ENCODE measurements at places on chromosomes 6 and 20.

DNA sequence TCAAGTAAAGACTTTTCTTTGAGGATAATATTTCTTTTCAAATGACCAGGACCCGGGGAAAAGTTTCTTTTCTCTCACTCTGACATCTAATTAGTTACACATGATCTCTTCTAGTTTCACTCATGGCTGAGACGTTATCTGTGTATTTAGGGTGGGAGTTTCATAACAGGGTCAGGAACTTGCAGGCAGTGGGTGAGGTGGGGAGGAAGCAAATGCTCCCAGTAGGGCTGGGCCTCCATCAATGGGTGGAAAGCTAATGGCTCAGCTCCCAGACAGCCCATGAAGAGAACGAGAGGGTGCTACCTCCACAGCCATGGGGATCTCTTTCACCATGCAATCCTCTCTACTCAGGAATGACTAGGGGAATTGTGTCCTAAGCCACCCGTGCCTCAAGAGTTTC lies 119.3 kb downstream of the F13A1 start:
- DNase-seq, result no peak

- DNase-seq, result peak; percentile 2
Measured at GRCh38 chr6:66344796-66345195, 637.8 kb upstream of the EYS start.

- DNase-seq, result peak; percentile 83
Measured at GRCh38 chr6:132391391-132392269, 9.6 kb downstream of the MOXD1 start.

- no peak for DNase-seq
Measured at GRCh38 chr6:2756687-2757224, 6.0 kb upstream of the MYLK4 start.

DNA sequence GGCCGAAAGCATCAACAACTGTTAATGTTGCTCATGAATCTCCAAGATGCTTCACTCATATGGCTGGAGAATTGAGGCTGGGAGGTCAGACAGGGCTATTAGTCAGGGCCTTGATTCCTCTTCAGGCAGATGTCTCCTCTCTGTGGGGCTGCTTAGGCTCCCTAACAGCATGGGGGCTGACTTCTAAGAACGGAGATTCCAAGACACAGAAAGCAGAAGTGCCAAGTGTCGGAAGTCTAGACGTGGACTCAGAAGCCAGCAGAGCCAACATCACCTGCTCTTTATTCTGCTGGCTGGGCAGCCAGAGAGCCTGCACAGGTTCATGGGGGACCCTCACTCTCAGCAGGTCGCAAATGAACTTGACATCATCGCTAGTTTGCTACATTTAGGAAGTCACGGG lies 279.8 kb downstream of the CDH26 start:
- no peak for DNase-seq

DNA sequence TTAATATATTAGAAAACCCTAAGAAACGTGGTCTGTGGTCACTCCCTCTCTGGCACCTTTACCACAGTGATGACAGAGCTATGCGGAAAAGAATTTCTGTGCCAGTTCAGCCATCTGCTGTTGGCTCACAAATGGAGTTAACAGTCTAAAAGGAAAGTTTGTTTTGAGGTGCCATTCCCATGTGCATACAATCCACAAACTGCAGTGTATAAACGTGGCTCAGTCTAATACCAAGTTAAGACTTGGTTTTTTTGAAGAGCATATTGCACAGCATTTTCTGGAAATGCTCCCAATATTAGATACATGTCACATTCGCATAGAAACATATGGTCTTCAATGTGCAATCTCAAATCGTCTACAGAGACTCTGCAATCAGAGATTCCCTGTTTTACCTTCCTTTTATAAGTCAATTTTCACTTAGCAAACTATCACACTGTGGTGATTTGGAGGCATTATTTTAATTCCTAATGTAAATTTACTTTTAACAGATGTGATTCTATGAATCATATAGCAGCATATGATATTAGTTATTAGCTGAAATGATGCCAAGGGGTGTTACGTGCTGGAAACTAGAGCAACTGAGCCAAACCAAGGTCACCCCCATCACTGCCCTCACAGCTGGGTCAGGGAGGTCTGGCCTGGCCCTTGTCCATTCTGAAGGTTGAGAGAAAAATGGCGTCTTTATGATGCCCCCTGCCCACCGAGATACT lies 383.5 kb downstream of the PRKN start:
- DNase-seq, result peak; percentile 88

DNA sequence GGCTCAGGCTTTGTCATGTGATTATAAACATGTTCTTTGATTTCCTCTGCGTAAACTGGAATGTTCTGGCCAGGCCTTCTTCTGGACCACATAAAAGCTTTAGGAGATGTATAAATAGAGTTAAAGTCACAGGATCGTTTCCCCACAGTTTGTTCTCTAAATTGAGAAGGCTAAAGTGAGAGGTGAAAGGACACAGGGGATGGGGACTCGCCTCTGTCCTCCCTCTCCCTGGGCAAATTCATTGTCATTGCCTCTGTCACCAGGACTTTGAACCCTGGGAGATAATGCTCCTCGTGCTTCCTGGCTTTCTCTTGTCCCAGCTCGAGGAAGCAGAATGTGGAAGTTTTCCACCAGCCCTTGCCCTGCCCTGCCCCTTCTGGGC lies 20.3 kb upstream of the ZFAND3 start:
- no peak for DNase-seq

DNA sequence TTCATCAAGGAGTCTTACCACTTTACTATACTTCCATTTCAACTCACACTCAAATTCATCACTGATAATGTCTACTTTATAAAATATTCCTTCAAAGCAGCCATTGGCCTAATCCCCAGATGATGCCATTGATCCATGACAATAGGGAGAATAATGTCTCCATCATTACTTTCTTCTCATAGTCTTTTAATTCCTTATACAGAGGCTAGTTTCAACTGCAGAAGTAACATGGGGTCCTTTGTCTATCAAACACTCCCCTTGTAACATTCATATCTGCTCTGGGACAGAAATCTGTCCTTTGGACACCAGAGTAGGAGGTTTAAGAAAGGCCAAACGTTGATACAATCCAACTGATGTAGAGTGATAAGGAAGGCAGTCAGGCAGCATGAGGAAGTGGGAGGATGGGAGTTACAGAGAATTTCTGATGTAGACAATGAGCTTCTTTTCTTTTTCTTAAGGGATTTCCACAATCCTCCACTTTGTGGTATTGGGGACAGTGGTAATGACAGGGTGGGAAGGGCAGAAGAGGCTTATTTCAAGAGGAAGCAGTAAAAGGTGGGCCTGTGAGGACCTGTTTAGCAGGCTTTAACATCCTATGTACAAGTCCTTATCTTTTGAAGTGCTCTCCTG lies 18.9 kb upstream of the HLA-DOA start:
- DNase-seq, result no peak

- no peak for DNase-seq
Measured at GRCh38 chr6:159137676-159138075, 31.5 kb upstream of the FNDC1 start.

GRCh38 chr6:9316831-9317230 lies 881.5 kb upstream of the SLC35B3 start:
- DNase-seq, result no peak

DNA sequence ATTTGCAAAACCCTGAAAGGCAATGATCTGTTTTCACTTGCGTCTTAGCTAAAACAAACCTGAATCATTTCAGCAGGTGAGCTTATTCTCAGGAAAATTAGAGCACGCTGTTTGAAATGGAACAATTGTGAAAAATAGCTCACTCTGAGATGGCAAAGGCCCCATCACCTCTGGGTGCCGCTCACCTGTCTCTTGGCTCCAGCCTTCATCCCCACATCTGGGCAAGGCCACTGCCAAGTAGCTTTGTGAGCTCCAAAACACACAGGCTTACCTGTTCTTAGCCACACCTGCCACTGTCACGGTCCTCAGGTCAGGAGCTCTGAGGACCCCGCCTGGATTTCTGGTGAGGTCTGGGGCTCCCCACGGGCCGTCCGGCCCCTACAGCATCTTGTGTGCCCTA lies 66.7 kb downstream of the SMOC2 start:
- DNase-seq, result no peak

DNA sequence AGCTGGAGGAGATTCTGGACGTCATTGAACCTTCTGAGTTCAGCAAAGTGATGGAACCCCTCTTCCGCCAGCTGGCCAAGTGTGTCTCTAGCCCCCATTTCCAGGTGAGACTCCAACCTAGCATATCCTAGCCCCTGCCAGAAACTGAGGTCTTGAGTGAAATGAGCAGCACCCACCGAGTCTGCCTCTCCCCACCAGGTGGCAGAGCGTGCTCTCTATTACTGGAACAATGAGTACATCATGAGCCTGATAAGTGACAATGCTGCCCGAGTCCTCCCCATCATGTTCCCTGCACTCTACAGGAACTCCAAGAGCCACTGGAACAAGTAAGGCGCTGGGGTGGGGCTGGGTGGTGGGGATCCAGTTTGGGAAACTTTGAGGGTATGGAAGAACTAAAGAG lies 4.6 kb downstream of the MEA1 start:
- DNase-seq, result peak; percentile 43

- peak; percentile 47 for DNase-seq
Measured at GRCh38 chr6:39684790-39685488, 40.3 kb downstream of the KIF6 start.

GRCh38 chr6:110366975-110367374 lies 8.8 kb upstream of the METTL24 start:
- DNase-seq, result no peak

DNA sequence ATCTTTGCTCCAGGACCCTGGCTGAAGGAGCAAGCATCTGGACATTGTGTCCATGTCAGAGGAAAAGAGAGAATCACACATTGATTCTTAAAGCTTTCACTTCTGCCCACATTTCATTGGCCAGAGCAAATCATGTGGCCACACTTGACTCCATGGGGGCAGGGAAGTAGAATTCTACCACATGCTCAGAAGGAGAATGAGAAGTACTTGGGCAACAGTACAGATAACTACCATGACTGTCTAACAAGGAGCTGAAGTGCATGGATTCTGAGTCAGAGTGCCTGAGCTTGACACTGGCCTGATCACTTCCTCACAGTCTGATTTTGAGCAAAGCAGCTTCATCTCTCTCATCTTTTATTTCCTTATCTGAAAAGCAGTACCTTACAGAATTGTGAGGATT lies 38.6 kb downstream of the GHRH start:
- DNase-seq, result peak; percentile 95

- peak; percentile 37 for DNase-seq
Measured at GRCh38 chr6:100617633-100618350, 153.1 kb upstream of the SIM1 start.

GRCh38 chr6:7334685-7335084 lies 21.7 kb upstream of the SSR1 start:
- DNase-seq, result no peak

DNA sequence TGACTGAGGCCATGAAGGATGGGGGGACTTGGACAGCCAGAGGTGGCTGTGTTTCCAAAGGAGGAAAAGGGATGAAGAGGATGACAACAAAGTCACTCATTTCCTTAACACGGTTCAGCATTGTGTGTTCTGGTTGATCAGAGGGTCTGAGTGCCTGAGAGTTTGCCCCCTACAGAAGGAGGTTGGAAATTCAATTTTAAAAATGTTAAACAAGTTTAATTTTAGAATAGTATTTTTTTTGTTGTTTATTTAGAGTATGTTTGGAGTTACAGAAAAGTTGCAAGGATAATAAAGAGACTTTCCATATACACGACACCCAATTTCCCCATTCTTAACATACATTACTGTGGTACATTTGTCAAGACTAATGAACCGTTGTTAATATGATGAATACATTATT lies 10.3 kb upstream of the VAPB start:
- DNase-seq, result no peak

GRCh38 chr6:56193846-56194245 lies 53.5 kb downstream of the COL21A1 start:
- DNase-seq, result peak; percentile 85

- DNase-seq, result no peak
Measured at GRCh38 chr6:11066505-11067347, 22.6 kb upstream of the ELOVL2 start.
